ENCODE measurements at places on chromosomes 5 and 9. TPM values are rescaled to one million over a fixed set of nuclear protein-coding genes. Genes with fewer than 3 reads are reported as not detected.

Gene SLC35D2
- 26.6 TPM for total RNA-seq

Gene CLK4
- 26.1 TPM for total RNA-seq

Gene BTNL3
- under 0.01 TPM for total RNA-seq

Gene LCN15
- total RNA-seq: not detected

Gene THOC3
- total RNA-seq: 46.1 TPM

Gene CTSV
- total RNA-seq: 0.26 TPM

Gene TICAM2
- 0.43 TPM for total RNA-seq
